ENCODE measurements at places on chromosomes 3 and 15.

GRCh38 chr3:118765636-118766305, 268.9 kb downstream of the IGSF11 start:
- no peak for DNase-seq

GRCh38 chr3:196772102-196772501, 32.4 kb downstream of the PAK2 start:
- no peak for DNase-seq

- no peak for DNase-seq
Observed at GRCh38 chr3:52484680-52485461, 10.3 kb upstream of the STAB1 start.

- peak; percentile 47 for DNase-seq
Observed at GRCh38 chr3:39990532-39990931, 181.1 kb downstream of the MYRIP start.

DNA sequence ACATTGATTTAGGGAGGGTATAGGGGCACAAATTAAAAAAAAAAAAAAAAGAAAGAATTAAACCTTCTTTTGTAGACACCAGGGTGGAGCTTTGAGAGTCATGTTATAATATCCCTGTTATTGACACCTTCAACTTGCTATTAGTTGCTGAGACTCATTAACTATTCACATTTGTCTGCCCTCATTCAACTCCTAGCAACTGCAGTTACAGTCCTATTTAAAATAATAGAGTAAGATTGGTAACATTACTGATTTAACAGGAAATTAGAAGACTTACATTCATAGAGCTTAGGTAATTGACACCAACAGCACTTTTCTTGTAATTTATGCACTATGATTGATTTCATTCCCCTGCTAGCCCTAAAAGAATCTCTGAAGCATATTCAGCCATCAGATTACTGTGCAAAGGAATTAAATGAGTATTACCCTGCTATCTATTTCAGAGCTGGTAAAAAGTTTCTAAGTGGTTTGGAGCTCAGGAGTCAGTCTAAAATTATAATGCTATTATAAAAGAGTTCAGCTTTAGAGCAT, 148.8 kb upstream of the TBL1XR1 start:
- no peak for DNase-seq

GRCh38 chr3:129824926-129825541, 68.5 kb downstream of the TMCC1 start:
- DNase-seq, result peak; percentile 59

GRCh38 chr3:118476885-118477618, 557.6 kb downstream of the IGSF11 start:
- no peak for DNase-seq

DNA sequence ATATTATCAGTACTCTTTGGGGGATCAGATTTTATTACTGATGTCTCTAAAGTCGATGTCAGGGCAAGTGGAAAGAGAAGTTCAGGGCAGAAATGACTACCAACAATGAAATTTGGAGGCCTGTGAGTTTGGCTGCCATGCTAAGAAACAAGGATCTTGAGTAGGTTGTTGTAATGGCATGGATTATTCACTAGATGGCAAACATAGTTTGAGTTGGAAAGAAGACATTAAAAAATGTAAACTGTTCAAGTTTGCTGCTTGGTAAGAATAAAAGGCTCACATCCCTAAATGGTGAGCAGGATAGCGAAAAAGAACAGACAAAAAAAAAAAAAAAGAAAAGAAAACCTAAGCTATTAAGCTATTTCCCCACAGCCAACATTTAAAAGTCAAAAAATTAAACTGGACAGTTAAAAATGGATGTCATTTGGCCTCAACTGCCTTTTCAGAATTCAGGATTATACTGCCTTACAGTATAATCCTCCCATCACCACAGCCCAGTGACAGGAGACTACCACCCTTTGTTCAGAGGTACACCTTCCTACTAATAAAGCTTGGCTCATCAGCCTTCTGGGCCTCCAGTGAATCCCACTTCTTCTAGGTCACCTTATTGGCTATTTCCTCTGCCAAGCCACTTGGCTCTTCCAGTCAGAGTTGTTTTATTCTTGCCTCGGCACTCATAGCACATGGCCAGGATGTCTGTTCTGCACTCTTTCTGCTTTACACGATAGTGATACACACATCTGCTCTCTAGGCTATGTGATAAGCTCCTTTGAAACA, 163.7 kb downstream of the PLD1 start:
- peak; percentile 76 for DNase-seq

- DNase-seq, result no peak
Observed at GRCh38 chr15:86557018-86557550, 477.4 kb downstream of the AGBL1 start.

DNA sequence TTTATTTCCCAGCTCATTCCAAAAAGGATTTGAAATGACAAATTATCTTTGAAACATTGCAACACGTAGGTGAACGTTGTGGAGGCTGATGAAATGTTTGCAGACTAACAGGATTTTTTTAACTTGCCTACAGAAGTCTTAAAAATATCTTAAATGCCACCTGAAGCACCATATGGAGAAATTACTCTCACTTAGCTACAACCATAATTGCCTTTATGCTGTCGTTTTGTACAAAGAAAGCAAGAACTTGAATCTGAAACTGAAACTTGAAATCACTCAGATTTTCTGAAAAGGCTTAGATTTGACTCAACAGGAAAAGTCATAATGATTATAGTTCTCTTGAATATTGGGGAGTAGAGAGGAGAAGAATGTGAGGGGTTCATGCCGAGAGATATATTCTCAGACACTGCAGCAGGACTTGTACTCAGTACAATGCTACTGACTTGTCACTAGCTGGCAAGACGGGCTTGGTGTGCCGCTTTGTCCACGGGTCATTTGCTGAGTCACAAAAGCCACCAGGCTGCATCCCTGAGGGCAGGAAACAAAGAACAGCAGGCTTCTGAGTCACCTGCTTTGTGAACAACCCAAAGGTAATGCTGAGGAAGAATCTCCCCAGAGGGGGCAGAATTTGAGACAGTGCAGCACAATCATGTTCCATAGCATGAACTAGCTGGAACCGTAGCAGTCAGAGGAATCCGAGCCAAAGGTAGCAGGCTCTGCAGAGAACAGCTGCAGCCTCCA, 7.1 kb upstream of the FMN1 start:
- peak; percentile 94 for DNase-seq
